ENCODE measurements at places on chromosomes 7 and 10. TPM values are rescaled to one million over a fixed set of nuclear protein-coding genes. Genes with fewer than 3 reads are reported as not detected.

The GPR15LG gene
- total RNA-seq: not detected

The SORBS1 gene
- 0.77 TPM for total RNA-seq

The FGF8 gene
- not detected for total RNA-seq

The STARD3NL gene
- 15.9 TPM for total RNA-seq

The EPHA1 gene
- 13.4 TPM for total RNA-seq

The AP5Z1 gene
- 62.2 TPM for total RNA-seq

The TRIM74 gene
- 2.6 TPM for total RNA-seq

The PON1 gene
- not detected for total RNA-seq

The SEMA3D gene
- not detected for total RNA-seq

The CLDN4 gene
- total RNA-seq: 0.22 TPM

The C10orf90 gene
- not detected for total RNA-seq

The DEPP1 gene
- 0.35 TPM for total RNA-seq

The ADRB1 gene
- total RNA-seq: not detected

The EGR2 gene
- 2.0 TPM for total RNA-seq

The SLC25A40 gene
- 42.6 TPM for total RNA-seq

The INMT gene
- total RNA-seq: 1.4 TPM

The EPHB6 gene
- 23.6 TPM for total RNA-seq

The SLC39A12 gene
- not detected for total RNA-seq

The HGF gene
- total RNA-seq: not detected

The OR2A42 gene
- not detected for total RNA-seq

The LEP gene
- not detected for total RNA-seq

The ARHGEF35 gene
- total RNA-seq: 7.7 TPM

The CPEB3 gene
- total RNA-seq: 2.3 TPM

The SPACDR gene
- 3.9 TPM for total RNA-seq

The RNF32 gene
- total RNA-seq: 0.73 TPM

The PLEKHS1 gene
- not detected for total RNA-seq

The OR9A4 gene
- total RNA-seq: not detected

The SPDYE2 gene
- total RNA-seq: 0.19 TPM

The HABP2 gene
- total RNA-seq: not detected

The TAS2R38 gene
- total RNA-seq: not detected

The NEBL gene
- total RNA-seq: not detected

The WDR86 gene
- total RNA-seq: not detected

The NUTM2A gene
- total RNA-seq: 0.50 TPM

The SLC26A3 gene
- not detected for total RNA-seq

The DYNC1I1 gene
- not detected for total RNA-seq

The APBB1IP gene
- 74.9 TPM for total RNA-seq

The SCIN gene
- not detected for total RNA-seq

The SIRT1 gene
- 23.5 TPM for total RNA-seq

The DDX21 gene
- total RNA-seq: 79.1 TPM

The SMIM30 gene
- 21.6 TPM for total RNA-seq

The FRA10AC1 gene
- 13.1 TPM for total RNA-seq

The ATOH7 gene
- total RNA-seq: not detected

The SP8 gene
- not detected for total RNA-seq

The KLF14 gene
- not detected for total RNA-seq

The PRSS37 gene
- total RNA-seq: not detected

The ASAH2 gene
- total RNA-seq: 1.6 TPM

The MSMB gene
- not detected for total RNA-seq

The ANXA8L1 gene
- total RNA-seq: not detected

The OIT3 gene
- not detected for total RNA-seq

The KCNIP2 gene
- total RNA-seq: 4.2 TPM

The CHCHD2 gene
- total RNA-seq: 382 TPM

The C1QL3 gene
- not detected for total RNA-seq

The TEX47 gene
- not detected for total RNA-seq

The FEZF1 gene
- total RNA-seq: not detected

The CDK14 gene
- not detected for total RNA-seq

The ZNF488 gene
- 0.08 TPM for total RNA-seq

The ACSL5 gene
- total RNA-seq: 51.6 TPM

The MYH16 gene
- not detected for total RNA-seq

The MICU1 gene
- 23.9 TPM for total RNA-seq
